Anterior cingulate cortex (tissue), 58 donors: ENCODE measurements at places on chromosomes 12 and 14.

GRCh38 chr12:103839103-103839502 lies 1.9 kb downstream of the NT5DC3 start:
- DNase-seq, result no peak

- DNase-seq, result no peak
Measured at GRCh38 chr12:75047885-75048525, 161.6 kb downstream of the KCNC2 start.

DNA sequence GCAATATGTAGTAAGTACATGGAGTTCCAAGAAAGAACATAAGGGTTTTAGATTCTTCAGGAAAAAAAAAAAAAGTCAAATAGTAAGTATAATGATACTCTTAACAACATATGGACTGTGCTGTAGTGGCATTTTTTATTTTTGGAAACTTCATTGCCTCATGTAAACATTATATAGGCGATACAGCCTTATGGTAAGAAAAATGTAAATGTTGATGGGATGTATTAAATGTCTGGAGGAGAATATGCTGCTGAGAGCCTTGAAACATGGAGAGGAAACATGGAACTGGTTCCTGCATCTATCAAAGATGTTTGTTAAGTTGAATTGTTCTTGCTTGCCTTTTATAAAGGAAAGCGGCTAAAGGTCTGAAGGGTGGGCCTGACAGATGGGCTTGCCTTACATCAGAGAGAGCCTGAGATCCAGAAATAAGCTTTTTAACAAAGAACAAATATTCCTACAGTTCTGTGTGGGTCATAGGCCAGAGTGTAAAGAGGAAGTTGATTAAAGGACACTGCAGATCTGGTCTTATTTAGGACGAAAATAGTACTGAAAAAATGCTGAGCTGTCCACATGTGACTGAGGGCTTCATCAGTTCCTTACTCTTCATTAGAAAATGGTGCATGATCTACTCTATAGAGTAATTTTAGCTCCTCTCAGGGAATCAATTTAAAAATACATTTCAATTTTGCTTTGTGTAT lies 448.1 kb upstream of the DCN start:
- DNase-seq, result no peak

GRCh38 chr14:81555051-81555450 lies 21.4 kb upstream of the SEL1L start:
- DNase-seq, result no peak

DNA sequence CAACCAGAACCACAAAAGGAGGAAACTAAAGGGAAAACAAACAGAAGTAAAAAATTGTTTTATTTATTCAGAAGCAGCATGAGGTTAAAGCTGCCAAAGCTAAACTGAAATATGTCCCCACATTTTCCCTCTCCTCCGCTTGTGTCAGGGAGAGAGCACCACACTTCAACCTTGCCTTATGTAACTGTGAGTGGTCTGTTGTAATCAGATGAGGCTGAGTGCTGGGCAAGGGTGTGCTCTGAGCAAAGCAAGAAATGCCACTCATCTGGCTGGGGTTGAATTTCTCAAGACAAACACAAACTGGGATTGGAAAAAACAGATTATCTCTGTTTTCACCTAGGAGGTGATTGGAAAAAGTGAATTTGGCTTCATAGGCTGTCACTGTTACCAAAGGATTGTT lies 12.2 kb downstream of the CAPZA3 start:
- DNase-seq, result no peak
